Hematopoietic multipotent progenitor cell treated with erythropoietin and hydrocortisone succinate and interleukin-3 and kit ligand, for 4 days (in vitro differentiated cells): ENCODE measurements at places on chromosomes 12 and 14.
A peak's percentile ranks its signal among the peaks of the same experiment; 100 is the strongest.

GRCh38 chr12:80704420-80704819 is 3.0 kb upstream of the MYF6 start:
- DNase-seq: no peak

- DNase-seq: peak; percentile 33
Observed at GRCh38 chr14:33799705-33800570, 150.9 kb downstream of the EGLN3 start.

- DNase-seq: no peak
Observed at GRCh38 chr12:14984766-14985285, 12.0 kb downstream of the PDE6H start.

- DNase-seq: no peak
Observed at GRCh38 chr14:30252151-30252550, 306.8 kb upstream of the G2E3 start.

GRCh38 chr14:99643343-99643742 is 1.6 kb upstream of the HHIPL1 start:
- no peak for DNase-seq

DNA sequence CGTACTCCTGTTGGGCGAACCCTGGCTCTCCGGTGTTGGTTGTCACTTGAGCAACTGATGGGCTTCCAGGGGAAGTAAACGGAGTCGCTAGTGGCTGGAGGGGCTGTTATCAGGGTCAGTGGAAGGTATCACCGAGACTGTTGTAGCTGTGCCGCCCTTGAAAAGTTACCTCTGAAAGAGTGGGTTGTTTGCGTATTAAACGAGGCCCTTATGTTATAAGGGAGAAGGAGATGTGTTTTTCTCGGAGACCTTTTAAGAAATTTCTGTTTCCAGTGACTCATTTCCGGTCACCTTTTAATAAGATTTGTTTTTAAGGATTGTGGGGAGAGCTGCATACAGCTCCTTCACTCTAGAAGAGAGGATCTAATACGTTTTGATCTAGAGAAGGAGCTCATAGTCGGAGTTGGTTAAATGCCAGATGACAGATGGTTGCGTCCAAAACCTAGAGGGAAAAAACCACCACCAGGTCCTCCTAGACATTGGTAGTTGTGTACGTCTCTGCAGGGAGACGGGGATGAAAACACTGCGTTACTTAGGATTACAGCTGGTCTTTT is 750 bp upstream of the DBX2 start:
- DNase-seq: no peak

DNA sequence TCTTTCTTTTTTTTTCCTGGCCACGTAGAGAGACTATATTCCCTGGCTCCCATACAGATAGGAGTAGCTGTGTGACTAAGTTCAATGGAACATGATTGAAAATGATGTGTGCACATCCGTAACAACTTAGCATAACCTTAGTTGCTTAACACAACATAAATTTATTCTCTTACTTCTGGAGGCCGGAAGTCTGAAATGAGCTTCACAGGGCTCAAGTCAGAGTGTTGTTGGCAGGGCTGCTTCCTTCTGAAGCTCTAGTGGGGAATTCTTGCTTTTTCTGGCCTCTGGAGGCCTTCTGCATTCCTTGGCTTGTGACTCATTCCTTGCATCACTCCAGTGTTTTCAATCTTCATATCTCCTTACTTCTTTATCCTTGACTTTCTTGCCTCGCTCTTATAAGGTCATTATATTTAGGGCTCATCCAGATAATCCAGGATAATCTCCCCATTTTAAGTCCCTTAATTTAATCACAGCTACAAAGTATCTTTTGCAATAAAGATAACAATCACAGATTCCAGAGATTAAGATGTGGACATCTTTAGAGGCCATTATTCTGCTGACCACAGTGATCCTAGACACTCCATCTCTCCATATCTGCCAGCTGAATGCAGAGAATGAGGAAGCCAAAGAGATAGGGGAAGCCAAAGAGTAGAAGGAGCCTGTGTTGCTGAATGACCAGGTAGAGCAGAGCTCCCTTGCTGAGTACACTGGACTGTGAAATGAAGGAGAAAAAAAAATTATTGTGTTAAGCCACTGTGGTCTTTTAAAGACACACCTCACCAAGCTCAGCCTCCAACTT is 21.0 kb upstream of the SNX6 start:
- peak; percentile 15 for DNase-seq

- DNase-seq: no peak
Observed at GRCh38 chr14:99287269-99287942, 15.4 kb upstream of the BCL11B start.

GRCh38 chr14:68140076-68140741 is 320.6 kb downstream of the RAD51B start:
- no peak for DNase-seq

DNA sequence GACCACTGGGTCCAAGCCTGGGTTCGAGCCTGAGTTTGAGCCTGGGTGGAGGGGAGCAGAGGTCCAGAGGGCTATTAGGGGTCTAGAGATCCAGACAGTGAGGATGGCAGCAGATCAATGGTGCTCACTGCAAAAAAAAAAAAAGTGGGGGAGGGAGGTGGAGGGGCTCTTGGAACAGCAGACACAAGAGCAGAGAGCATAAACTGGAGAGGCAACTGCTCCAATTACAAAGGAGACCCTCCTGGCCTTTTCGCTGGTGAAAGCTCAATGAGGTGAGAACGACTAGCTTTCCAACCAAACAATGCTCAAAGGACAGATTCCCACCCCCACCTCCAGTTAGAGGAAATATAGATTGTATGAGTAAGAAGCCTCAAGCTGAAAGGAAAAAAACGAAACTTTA is 124.2 kb upstream of the TSPAN8 start:
- no peak for DNase-seq
